ENCODE measurements at places on chromosomes 7 and 10. TPM values are rescaled to one million over a fixed set of nuclear protein-coding genes. Genes with fewer than 3 reads are reported as not detected.

LRRD1 gene
- not detected for total RNA-seq

CDHR3 gene
- total RNA-seq = 4.1 TPM

SIRT1 gene
- total RNA-seq = 19.0 TPM

FAM25A gene
- not detected for total RNA-seq
